ENCODE measurements at places on chromosomes 3 and 15.

- DNase-seq = no peak
These were observed 92.8 kb downstream of the FOXP1 start for GRCh38 chr3:71490692-71491091.

DNA sequence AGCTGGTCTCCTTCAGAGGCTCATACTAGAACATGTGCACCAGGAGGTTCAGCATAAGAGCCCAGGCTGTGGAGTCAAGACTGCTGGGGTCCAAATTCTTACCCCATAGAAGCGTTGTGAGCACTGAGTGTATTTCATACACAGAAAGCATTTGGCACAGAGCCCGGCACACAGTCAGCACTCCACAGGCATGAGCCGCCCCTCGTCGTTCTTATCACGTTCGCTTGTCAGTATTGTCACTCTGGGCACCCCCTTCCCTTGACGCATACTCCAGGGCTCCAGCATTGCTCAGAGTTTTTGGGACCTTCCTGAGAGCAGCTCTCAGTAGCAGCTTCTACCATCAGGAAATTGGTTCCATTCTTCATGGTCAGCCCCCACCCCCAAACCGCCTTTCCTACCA lies 25.2 kb downstream of the CORO2B start:
- DNase-seq = peak; percentile 68

GRCh38 chr3:83738202-83738601 lies 1220.6 kb upstream of the CADM2 start:
- DNase-seq = no peak

- DNase-seq = no peak
These were observed 779.6 kb upstream of the ARPP21 start for GRCh38 chr3:34859746-34860145.

DNA sequence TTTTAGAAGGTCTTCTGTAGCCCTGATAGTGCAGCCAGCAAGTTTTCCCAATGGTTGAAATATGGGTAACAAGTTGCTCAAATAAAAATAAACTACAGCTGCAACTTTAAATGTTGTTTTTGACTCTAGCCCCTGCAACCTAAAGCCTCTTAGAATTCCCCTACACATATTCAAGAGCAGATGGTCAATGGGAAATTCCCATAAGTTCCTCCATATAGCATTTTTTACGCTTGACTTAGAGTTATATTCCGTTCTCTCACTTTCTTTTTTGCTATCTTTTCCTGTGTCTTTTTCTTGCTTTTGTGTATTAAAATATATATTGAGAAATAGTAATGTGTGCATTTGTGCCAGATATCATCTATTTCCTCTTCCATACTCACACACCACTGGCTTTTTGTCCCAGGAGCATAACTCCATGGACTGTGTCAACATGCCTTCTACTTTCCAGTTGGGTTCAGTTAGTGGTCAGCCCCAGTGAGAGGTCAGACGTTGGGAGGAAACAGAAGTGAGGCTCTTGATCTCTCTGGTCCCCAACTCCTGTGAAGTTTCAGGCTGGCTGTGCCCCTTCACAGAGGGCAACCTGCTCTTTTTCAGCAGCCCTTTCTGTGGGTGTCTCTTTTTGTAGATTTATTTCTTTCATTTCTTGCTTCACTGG lies 63.3 kb upstream of the TP63 start:
- no peak for DNase-seq

DNA sequence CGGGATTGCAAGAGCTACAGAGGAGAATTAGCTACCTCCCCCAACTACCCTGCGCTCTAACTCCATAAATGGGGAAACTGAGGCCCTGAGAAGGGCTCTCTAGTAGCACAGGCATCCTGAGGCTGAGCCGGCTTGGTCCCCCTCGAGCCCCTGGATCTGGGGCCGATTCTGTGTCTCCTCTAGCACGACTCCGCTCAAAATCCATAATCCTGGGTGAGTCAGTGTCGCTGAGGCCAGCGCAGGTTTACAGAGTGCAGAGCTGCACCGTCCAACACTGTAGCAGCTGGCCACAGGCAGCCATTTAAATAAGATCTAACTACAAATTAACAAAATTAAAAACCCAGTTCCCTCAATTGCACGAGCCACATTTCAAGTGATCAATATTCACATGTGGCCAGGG lies 10.8 kb downstream of the GATA2 start:
- DNase-seq = no peak

DNA sequence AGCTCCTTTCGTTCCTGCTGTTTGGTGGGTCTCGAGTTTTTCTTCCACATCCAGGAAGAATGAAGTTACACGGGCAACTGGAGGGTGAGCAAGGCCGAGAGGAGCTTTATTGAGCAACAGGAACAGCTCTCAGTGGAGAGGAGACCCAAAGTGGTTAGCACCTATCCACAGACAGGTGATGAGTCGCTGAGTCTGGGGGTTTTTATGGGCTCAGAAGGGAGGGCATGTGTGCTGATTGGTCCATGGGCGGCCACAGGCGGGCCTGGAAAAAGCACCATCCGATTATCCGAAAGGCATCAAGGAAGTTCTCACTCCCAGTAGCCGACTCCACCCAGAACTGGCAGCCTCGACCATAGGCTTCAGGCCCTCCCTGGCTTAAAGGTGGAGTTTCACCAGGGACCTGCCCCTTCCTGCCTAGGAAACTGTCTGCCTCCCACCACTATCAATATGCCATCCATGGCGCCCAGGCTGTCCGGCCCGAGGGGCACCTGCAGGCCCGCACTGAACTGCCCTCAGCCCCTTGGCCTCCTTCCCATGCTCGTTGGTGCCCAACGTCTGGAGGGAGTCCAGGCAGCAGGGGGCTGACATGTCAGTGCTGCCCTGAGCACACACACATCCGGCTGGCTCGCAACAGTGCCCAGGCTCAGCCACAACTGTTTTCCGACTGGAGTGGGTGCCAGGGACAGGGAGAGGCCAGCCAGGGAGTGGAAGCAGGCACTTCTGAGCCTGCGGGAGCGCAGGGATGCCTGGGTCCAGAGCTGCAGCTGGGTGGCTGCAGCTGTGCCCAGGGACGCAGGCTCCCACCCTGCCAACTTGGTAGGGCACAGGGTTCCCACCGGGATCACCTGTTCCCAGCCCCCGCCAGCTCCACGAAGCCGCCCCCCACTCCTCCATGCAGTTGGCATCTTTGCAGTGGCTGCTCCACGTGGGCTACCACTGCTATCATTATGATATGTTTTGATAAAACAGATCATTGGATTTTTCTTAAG lies 170.2 kb downstream of the FNDC3B start:
- no peak for DNase-seq

DNA sequence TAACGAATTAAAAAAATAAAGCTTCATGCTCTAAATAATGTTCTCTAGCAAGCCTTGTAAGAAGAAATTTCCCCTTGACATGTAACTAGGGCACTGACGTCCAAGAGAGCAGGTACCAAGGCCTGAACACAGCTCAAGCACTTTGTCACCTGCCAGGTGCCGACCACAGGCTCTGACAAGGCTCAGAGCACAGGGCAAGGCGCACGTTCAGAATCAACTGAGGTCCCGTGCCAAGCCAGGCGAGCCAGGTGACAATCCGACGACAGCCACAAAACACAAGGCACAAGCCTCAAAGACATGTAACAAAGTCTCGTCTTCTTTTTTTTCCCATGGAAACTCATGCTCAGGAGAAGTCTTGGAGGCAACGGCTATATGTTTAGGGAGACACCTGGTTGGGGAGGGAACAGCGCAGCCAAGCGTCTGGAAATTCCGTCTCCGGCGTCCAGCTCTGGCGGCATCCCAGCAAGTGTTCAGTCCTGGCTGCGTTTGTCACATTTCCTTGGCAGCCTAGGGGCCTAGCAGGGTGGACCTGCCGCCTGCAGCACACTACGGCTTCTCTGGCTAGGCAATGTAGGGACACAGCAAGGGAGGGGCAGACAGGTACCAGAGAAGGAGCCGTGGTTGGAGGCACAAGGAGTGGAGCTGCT lies 76.7 kb downstream of the ADAMTS17 start:
- no peak for DNase-seq

- no peak for DNase-seq
These were observed 11.9 kb downstream of the P3H2 start for GRCh38 chr3:190108804-190109203.

- no peak for DNase-seq
These were observed 609 bp upstream of the TBC1D23 start for GRCh38 chr3:100260081-100260684.

GRCh38 chr15:100731267-100732152 lies 129.1 kb downstream of the ASB7 start:
- DNase-seq = no peak

GRCh38 chr3:67601919-67602608 lies 52.3 kb downstream of the SUCLG2 start:
- DNase-seq = no peak

DNA sequence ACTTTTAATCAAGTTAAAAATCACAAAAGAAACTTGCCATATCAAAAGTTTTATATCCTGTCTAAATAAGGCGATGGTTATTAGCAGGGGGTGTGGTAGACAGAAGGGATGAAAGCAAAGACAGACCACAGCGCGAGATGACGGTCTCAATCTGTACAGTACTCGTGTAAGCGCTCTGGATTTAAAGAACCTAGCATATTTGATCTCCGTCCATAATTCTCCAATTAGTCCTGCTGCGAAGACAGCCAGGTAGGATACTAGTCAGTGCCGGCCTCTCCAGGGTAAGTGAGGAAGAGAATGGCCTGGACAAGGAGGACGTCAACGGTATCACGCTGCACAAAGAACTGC lies 701 bp downstream of the SGO1 start:
- DNase-seq = peak; percentile 29

DNA sequence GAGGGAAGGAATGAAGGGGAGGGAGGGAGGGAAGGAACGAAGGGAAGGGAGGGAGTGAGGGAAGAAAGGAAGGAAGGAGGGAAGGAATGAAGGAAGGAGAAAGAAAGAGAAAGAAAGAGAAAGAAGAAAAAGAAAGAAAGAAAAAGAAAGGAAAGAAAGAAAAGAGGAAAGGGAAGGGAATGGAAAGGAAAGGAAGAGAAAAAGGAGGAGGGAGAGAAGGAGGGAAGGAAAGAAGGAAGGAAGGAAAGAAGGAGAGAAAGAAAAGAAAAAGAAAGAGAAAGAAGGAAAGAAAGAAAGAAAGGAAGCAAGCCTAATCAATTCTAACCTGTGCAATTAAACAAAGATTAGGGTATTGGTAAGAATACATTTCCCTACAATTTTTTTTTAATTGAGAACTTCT lies 238.6 kb downstream of the PYDC2 start:
- no peak for DNase-seq

GRCh38 chr3:77254967-77255831 lies 215.3 kb downstream of the ROBO2 start:
- peak; percentile 2 for DNase-seq

- DNase-seq = no peak
These were observed 86.8 kb downstream of the TMCO5A start for GRCh38 chr15:38021259-38021658.

- no peak for DNase-seq
These were observed 116.5 kb downstream of the EEFSEC start for GRCh38 chr3:128269796-128270195.

DNA sequence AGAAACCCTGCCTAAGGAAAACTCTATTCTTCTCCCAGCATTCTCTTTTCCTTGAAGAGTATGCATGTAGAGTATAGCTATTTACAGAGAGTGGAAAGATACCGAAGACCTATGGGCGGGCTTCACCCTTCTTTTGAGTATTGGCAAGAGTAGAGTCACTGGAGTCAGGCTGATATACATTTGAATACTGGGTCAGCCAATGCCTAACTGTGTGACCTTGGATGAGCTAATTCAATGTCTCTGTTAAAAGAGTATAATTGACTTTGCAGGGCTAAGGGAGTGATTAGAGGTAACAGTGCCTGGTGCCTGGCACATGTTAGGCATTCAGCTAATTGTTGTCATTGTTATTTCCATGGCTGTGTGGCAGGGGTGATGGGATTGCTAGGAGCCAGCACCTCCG lies 75.6 kb downstream of the TUSC7 start:
- DNase-seq = no peak

DNA sequence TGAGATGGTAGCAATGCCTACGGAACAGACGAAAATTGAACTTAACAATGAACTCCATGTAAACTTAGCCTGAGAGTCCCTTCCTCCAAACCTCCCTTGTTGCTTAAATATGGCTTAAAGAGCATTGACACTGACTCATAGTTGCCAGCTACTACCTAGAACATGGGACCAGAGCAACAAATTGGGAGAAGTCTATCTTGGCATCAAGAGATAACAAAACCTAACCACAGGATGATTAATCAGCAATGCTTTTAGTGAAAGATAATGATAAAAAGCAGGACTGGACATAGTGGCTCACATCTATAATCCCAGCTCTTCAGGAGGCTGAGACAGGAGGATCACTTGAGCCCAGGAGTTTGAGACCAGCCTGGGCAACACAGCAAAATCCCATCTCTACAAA lies 117.8 kb upstream of the MNS1 start:
- DNase-seq = no peak

- no peak for DNase-seq
These were observed 2.7 kb upstream of the BAHD1 start for GRCh38 chr15:40437752-40438687.

- DNase-seq = no peak
These were observed 296.0 kb upstream of the MDFIC2 start for GRCh38 chr3:70608434-70608833.

GRCh38 chr3:169811631-169812331 lies 889 bp upstream of the LRRIQ4 start:
- peak; percentile 26 for DNase-seq

GRCh38 chr15:53910852-53911251 lies 67.4 kb upstream of the UNC13C start:
- no peak for DNase-seq

GRCh38 chr3:104903064-104903463 lies 463.6 kb upstream of the ALCAM start:
- no peak for DNase-seq

DNA sequence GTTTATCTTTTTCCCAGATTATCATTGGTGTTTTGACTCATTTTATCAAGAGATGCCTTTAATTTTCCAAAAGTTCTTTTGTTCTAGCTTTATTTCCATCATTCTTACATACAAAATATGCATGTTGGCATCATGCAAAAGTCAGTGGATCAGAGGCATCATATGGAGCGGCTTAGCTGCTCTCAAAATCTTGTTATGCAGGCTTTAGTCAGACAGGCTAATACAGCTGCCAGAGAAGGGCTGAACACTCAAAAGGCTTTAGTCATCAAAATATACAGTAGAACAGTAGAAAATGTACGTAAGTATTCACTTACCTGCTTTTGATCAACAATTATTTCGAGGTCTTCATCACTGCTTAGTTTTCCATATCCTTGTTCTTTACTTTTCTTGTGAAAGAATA lies 65.5 kb downstream of the PEX5L start:
- no peak for DNase-seq

- DNase-seq = no peak
These were observed 27.0 kb downstream of the TM4SF4 start for GRCh38 chr3:149501524-149501923.

GRCh38 chr3:36736301-36736700 lies 28.1 kb downstream of the DCLK3 start:
- DNase-seq = no peak

Measured in hematopoietic multipotent progenitor cell treated with erythropoietin and hydrocortisone succinate and interleukin-3 and kit ligand, for 15 days (in vitro differentiated cells).